ENCODE measurements at places on chromosomes 1 and 21. TPM values are rescaled to one million over a fixed set of nuclear protein-coding genes. Genes with fewer than 3 reads are reported as not detected.

ARTN gene
- not detected for total RNA-seq

MANEAL gene
- total RNA-seq = 1.5 TPM

MX1 gene
- 548 TPM for total RNA-seq

OR10J1 gene
- not detected for total RNA-seq

LYPD8 gene
- 0.34 TPM for total RNA-seq

RGSL1 gene
- total RNA-seq = not detected

SH2D1B gene
- not detected for total RNA-seq

SOX13 gene
- 42.9 TPM for total RNA-seq

CD48 gene
- total RNA-seq = not detected

ZNF695 gene
- total RNA-seq = 5.7 TPM

F5 gene
- total RNA-seq = not detected

DPT gene
- total RNA-seq = not detected

PRRX1 gene
- 0.67 TPM for total RNA-seq

FMN2 gene
- not detected for total RNA-seq

SFPQ gene
- total RNA-seq = 233 TPM

All from melanocyte of skin (primary cell).